ENCODE measurements at places on chromosomes 4 and X.

DNA sequence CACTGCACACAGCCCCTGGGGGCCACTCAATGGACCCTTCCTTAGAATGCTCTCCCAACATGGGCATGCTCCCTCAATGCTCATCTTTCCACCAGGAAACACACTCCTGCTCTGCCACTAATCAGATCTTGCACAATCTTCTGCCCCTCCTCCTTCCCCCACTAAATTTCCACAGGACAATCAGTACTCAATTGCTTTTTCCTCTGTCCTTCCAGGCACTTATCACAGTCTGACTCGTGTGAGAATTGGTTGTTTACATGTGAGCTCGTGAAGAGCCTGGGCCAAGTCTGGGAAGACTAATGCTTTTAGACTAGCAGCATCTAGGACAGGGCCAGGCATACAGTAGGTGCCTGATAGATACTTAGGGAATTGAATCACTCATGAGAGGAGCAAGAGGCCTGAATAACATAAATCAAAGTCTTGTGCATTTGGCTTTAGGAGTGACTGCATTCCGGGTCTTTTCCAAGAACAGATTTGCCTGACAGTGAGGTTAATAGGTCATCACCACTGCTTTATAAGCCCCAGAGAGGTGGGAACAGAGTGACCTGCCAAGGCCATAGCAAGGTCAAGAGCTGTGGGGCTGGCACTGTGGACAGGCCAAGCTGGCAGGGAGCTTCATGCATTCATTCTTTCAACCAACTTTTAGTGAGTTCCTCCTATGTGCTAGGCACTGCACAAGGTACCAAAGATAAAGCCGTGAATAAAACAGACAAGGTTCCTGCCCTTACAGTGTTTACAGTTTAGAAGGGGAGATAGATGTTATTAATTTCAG, 55.0 kb downstream of the PRPS1 start:
- DNase-seq: no peak

GRCh38 chrX:23228454-23228853, 106.2 kb upstream of the PTCHD1 start:
- DNase-seq: no peak

DNA sequence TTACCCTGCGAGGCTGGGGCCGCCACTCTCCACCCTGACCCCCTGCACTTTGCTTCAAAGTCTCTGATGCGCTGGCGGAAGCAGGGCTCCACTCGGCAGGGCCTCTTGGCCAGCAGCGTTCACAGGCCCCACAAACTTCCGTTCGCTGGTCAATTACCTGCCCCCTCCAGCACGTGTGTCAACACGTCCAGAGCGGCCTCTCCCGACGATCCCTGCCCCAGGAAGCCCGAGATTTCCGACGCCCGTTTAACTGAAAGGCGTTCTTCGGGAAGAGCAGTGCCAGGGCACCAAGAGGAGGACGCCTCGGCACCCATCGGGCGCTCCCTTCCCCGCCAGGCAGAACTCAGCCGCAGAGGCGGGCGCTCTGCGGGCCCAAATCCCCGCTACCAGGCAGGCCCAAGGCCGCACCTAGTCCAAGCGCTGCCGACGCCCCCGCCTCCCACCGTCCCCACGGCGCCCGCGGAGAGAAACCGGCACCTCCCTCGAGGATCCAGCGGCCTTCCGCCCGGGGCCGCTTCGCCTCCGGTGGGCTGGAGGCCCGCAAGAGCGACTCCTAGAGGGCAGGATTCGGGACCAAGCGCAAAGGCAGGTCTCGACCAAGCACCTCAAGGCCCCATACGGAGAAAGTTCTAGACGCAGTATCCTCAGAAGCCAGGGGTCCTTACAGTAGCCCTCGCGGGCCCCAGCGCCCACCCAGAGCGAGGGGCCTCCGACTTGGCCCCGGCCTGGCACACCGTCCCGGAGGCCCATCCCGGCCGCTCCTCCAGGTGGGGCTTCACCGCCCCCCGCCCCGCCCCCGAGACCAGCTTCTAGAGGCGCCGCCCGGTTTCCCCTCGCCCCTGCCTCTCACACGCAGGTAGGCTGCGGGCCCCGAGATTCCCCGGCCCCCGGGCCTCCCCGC, 586 bp downstream of the BCAP31 start:
- no peak for DNase-seq

DNA sequence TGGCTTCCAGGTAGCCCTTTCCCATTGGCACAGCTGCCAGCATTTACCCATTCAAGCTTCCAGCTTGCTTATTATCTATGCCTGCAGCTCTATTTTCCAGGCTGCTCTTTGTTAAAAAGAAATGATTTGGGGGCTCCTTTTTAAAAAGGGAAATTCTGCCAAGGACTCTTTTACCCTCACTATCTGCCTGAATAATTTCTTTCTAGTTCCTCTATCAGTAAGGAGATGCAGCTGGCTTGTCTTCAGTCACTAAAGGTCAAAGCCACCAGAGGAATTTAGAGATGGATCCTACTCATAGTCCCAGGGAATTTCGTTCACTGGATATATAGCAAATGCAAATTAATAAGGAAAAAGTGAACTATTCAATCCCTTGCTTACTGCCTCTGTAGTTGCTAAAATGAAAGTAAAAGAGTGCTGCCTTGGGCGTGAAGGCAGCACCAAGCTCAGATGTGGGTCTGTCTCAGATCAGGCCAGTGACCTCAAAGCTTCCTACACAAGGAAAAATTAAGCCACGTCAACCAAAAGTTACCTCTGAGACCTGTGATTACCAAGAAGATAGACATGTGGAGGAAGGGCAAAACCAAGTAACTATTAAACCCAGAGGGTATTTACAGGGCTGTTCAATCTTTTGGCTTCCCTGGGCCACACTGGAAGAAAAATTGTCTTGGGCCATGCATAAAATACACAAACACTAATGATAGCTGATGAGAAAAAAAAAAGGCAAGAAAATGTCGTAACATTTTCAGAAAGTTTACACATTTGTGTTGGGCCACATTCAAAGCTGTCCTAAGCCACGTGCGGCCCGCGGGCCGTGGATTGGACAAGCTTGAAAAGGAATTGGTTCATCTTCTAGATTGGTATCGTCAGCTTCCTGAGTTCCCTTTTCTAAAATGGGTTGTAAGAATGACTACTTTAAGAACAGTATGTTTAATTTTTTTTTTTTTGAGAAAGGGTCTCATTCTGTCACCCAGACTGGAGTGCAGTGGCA, 5.3 kb downstream of the ARSF start:
- DNase-seq: no peak
